ENCODE measurements at places on chromosomes 6 and 20. TPM values are rescaled to one million over a fixed set of nuclear protein-coding genes. Genes with fewer than 3 reads are reported as not detected.

- DNase-seq, result no peak
Observed at GRCh38 chr20:32474967-32475811, 109.9 kb downstream of the NOL4L start.

Gene MAP7
- 0.21 TPM for total RNA-seq

DNA sequence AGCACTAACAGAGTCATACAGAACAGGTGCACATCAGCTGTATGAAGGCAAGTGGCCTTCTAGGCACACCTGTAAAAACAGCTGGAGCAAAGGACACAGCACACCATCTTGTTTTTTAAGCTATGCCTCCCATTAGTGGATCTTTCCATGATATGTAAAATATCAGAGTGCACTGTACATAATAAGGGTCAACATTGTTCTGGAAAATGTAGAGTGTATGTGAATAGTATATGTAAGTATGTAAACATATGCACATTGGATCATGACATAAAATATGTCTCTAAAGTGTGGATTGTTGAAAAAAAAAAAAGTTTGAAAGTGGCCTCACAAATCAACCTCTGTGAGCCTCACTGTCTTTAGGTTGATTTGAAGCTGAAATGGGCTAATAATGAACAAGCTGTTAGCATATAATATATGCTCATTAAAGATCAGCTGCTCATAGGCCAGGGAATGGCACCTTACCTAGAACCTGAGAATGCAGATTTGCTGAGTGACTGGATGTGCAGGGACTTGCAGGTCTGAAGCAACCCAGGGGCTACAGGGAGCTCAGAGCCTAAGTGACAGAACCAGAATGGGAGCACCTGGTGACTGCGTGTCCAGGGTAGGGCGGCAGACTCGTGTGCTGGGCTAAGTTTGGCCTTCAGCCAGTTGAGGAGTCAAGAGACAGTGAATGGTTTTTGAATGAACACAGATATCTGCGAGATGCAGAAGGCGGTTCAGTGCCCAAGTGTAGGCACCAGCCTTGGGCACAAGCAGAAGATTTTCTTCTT is 198.6 kb downstream of the TMEM242 start:
- DNase-seq, result no peak

- DNase-seq, result no peak
Observed at GRCh38 chr6:43359381-43359780, 10.1 kb downstream of the ZNF318 start.

- no peak for DNase-seq
Observed at GRCh38 chr6:169934699-169935347, 183.4 kb downstream of the ERMARD start.

Gene RFX6
- not detected for total RNA-seq

GRCh38 chr6:39835821-39836295 is 43.7 kb downstream of the DAAM2 start:
- DNase-seq, result no peak

DNA sequence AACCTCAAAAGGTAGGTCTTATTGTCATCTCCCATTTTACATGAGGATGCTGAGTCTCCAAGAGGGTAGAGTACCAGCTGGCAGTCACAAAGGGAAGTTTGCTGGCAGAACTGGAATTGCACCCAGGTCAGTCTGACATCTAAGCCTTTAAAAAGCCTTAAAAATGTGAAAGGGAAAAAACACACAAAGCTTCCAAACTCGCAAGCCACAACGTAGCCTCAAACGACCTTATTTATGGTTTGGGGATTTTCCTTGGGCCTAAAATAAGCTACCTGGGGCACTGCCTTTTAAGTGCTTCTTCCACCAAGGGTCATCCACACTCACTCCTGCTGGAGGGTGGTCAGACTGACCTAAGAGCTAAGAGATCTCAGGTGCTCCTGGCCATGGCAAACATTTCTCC is 2.1 kb downstream of the MBOAT1 start:
- no peak for DNase-seq

DNA sequence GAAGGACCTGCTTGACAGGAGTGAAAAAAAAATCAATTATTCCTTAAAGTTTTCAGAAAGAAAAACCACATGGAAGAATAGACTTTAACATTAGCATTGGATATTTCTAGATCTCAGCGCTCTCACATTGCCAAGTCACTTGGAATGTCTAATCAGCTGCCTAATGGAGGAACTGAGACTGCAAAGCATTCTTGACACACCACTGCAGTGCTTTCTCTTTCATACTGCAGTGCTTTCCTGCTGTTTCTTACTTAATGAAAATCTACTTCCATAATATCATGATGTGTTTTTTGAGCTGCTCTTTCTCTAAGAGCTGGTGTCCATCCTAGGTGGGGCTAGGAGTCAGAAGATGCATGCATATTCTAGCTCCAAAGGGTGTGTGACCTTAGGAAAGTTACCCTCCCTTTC is 20.4 kb upstream of the MCM3 start:
- DNase-seq, result no peak

Gene SDHAF4
- total RNA-seq, result 9.8 TPM

DNA sequence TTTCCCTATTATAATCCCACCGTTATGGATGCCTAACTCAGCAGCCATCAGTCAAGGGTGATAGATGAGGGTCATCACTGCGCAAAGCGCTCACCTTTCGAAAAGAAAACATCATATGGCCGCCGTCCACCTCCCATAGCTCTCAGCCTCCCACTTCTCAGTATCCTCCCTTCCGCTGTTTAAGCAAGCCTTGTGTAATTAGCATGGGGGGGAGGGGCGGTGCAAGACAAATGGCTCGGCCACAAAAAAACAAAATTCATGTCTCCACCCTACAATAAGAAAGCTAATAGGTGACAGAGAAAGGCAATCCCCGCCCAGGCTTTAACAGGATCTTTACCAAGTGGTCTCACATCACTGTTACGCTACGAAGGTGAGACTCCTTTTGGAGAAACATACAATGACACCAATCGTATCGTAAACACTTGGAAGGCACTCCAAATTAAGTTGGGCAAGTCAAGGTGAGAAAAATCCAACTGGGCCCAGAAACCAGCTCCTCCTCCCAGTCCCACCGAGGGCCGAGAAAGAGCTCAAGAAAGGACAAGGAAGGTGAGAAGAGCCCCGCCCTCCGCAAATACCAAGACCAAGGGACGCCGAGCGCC is 645 bp downstream of the DDX39B start:
- DNase-seq, result no peak

DNA sequence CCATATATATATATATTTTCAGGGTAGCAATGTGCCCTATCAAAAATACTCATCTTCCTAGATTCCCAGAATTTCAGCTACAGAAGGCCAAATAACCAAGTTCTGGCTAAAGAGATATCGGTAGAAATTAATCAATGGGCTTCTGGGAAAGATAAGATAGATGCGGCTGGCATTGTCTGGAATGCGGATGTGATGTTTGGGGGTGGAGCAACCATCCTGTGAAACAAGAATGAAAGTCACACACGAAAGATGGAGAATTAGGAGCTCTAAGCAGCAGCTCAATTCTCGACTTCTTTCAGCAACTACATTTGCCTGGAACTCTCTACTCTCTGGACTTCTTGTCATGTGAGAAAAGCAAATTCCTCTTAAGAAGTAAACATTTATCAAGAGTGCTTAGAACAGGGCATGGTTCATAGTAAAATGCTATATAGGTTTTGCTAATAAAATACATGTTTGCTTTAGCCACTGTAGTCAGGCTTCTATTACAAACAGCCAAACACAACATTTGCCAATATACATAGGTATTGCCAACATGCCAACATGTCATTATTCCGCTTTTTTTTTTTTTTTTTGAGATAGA is 90.8 kb downstream of the CLIC5 start:
- DNase-seq, result no peak

- no peak for DNase-seq
Observed at GRCh38 chr6:5294392-5295211, 33.3 kb downstream of the FARS2 start.

DNA sequence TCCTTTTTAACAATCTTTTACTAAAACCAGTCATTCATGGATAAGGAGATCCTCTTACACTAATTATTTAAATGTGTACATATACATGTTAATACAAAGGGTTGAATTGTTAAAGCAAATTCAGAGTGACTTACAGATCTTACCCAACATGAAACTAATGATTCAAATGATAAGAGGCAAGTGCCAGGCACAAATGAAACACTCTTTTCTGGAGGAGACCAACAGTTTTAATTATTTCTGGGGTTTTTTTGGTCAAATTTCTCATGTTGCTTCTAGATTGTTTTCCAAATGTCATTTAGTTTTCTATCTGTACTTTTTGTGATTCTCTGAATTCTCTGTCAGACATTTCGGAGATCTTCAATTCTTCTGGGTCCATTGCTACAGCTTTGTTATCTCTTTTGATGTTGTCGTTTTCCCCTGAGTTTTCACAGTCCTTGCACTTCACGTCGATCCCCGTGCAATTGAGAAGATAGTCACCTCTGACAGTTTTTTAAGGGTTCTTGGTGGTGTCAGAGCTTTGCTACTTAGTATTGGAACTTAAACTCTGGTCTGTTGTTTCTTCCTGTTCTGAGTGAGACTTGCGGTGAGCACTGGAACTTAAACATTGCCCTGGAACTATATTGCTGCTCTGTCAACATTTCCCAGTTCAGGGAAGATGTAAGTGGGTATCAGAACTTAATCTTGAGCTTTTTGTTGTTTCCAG is 23.2 kb downstream of the MAS1 start:
- no peak for DNase-seq

DNA sequence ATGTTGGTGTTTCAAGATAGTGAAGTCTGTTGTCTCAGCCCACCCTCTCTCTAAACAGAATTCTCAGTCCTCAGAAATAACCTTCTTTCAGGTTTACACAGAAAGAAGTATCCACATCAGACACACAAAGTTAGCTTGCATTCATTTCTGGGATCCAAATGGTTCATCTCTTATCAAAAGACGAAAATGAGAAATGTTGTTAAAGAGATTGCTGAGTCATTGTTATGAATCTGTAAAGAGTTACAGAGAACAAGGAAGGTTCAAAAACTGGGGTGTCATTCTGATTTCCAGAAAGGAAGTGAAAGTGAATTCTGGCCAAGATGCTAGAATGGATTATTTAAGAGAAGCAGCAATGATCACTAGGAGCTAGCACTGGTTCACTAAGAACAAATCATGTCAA is 90.5 kb upstream of the ATXN1 start:
- peak; percentile 55 for DNase-seq

DNA sequence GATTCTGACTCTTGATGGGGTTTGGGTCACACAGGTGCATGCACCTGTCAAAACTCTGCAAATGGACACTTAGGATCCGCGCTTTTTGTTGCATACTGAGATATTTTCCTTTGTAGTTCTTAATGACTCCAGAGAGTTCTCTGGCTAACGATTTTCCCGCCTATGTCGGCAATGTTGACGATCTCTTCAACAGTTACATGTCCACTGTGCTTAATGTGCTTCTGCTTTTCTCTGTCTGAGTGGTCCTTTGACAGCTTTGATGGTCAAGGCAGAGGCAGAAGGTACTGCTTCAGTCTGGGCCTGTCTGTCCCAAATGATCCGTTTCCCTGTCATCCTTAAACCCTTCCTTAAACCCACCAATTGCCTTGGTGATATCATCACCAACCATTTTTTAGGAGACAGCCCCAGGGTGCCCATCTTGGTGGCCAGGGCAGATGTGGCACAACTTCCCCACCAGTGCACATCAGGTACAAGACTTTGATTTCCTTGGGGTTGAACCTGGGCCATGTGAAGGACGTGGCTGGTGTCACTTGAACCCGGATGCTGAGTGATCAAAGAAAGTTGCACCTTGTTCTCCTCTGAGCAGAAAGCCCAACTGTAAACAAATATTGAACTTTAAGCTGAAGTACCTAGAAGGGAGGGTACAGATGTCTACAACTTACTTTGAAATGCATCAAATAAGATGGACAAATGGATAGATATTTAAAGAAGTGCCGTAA is 10.7 kb upstream of the BPIFB1 start:
- no peak for DNase-seq

GRCh38 chr6:39152262-39152661 is 37.3 kb upstream of the SAYSD1 start:
- DNase-seq, result no peak

Gene PTCRA
- 0.24 TPM for total RNA-seq

GRCh38 chr20:11232896-11233295 is 559.1 kb upstream of the JAG1 start:
- DNase-seq, result no peak

GRCh38 chr6:41352907-41353306 is 17.5 kb downstream of the NCR2 start:
- DNase-seq, result no peak

Gene MCM8
- total RNA-seq, result 16.8 TPM

DNA sequence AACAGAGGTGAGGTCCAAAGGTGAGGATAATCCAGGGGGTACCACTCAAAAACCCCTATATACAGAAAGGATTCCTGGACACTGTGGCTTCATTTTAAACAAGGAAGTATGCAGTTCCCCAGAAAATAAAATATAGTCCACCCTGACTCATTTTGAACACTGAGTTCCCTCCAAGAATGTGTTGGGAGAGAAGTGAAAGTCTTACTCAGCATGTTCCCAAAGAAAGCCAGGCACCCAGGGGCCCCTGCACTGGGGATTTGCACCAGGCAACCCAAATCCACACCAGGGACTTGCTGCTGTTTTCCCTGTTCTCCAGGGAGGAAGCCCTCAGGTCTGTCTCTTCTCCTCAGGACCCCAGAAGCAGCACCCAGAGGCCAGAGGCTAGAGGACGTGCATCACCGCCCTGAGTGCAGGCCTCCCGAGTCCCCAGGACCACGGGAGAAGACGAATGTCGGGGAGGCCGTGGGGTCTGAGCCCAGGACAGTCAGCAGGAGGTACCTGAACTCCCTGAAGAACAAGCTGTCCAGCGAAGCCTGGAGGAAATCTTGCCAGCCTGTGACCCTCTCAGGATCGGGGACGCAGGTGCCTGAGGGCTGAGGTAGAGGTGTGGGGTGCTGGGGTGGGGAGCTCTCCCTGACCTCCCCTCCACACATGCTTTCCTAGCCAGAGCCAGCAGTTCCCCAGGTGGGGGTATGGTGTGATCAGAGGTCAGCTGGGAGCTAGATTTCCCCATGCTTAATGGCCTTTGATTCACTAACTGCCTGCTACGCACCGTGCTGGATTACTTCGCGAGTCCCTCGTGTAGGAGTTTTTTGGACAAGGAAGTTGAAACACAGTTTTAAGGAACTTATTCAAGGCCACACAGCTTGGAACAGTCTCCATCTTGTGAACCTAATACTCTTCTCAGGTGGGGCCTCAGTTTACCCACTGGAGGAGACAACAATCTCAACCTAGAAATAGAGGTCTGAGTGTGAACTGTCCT is 3.3 kb downstream of the FGD2 start:
- DNase-seq, result no peak

Gene FAM83B
- total RNA-seq, result 0.05 TPM

GRCh38 chr6:33724102-33725023 is 12.9 kb upstream of the UQCC2 start:
- no peak for DNase-seq

Gene TLDC2
- 0.24 TPM for total RNA-seq

Gene MUC22
- total RNA-seq, result not detected

Gene SLC2A4RG
- total RNA-seq, result 65.9 TPM

GRCh38 chr6:159099961-159100360 is 55.2 kb upstream of the TAGAP start:
- no peak for DNase-seq
